Ureter (tissue), 1 donor: ENCODE measurements at places on chromosomes 5 and 9.

DNA sequence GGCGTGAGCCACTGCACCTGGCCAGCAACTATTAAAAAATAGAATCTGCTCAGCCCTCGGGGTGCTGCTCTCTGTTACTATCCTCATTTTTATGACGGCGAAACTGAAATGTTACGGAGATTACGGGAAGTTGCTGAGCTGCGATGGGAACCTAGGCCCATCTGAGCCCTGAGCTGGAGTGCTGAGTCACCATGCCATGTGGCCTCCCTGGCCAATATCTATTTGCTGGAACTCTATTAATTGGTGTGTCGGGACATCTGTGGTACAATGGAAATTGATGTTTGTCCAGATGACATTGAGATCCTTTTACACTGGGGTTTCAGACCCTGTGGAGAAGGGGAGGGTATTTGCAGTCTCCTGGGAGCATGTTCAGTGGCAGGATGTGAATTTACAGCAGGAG is 8.1 kb downstream of the PRDM12 start:
- DNase-seq: no peak

- DNase-seq: peak; percentile 7
Measured at GRCh38 chr5:157457391-157457790, 2.6 kb upstream of the NIPAL4 start.

DNA sequence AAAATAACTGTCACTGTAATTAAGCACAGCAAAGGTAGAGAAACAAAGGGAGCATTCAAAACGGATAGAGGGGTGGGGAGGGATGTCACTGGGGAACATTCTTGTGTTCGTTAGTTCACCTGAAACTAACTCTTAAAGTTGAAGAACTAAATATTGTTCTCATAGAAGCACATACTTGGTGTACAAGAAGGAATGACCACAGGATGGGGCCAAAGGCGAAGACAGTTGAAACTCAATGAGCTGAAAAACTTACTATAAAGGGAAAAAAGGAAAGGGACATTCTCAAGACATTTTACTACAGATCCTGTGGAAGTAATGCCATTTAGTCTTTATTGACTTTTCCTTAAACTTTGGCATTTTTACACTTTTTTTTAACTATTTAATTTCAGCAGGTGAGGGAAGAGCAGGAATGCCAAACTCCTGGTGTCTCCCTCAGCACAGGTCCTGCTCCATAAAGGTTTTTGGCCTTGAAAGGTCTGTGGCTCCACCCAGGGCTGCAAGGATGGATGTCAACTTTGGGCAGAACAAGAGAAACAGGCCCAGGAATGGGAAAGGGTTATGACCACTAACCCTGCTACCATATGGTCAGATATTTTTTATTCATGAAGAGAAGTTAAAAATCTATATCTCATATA is 197.6 kb upstream of the RASA1 start:
- no peak for DNase-seq

DNA sequence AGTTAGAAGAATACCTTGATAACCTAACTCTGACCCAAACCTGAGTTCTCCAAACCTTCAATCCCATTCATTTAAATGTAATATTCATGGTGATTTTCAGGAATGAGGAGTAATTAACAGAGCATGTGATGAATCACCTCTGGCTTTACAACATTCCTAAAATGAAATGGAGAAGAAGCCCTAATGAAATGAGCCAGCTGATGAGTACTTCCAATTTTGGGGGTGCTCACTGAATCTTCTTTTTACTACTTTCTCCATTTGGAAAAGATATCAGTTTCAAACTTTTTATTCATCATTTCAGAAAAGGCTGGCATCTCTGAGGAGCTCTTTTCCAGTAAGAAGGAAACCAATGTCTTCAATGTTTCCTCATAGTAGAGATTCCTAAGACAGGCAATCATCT is 2.9 kb upstream of the SPINK5 start:
- DNase-seq: no peak

DNA sequence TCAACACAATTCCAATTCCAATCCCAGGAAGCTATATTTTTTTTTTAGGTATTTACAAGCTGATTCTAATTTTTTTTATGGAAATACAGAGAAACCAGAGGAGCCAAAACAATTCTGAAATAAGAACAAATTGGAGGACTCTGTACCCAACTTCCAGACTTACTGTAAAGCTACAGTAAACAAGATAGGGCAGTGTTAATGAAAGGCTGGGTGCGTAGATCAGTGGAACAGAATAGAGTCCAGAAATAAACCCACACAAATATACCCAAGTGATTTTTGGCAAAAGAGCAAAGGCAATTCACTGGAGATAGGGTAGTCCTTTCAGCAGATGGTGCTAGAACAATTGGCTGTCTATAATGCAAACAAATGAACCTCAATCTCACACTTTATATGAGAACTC is 50.6 kb downstream of the WHRN start:
- DNase-seq: no peak

DNA sequence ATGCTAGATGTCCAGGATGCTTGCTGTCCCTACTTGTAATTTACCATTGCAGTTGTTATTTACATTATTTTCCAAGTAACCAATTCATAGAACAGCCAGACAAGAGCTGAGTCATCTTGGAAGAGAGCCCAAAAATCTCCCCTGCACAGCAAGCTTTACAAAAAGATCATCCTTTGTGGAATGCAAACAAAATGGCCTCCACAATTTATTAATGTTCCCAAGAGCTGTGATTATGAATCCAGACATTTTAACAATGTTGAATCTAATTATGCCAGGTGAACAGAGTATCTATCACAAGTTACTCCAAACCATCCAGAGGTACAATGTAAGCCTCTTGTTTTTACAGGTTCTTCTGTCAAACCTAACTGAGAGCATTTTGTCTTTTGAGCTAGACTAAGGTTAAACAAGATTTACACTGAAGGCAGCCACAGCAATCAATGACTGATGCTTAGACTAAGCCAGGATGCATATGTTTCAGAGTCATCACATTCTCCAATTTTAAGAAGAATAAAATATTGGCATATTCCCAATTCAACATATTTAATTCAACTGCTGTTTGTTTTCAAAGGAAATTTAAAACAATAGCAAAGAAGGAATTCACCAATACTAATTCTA is 95.3 kb upstream of the SLC12A2 start:
- DNase-seq: no peak
